ENCODE measurements at places on chromosomes 5 and 9.
A peak's percentile ranks its signal among the peaks of the same experiment; 100 is the strongest.

DNA sequence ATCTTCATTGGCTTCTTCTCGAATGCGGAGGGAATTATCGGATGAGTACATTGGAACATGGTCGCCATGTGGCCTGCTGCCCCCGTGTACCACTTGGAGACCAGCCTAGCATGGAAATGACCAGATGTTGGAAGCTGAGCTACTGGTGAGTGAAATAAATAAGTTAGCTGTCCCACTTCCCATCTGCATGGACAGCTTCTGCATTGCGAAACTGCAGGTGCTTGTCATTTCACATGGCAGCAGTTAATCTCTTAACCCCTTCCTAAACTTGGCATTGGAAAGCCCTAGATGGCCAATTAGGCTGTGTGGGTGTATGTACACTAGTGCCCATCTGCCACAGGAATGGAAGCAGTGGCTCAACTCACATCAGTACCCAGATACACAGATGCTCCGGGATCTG is 246.6 kb upstream of the IL12B start:
- DNase-seq, result peak; percentile 17

GRCh38 chr9:133727277-133727875 is 10.8 kb downstream of the SARDH start:
- DNase-seq, result no peak

DNA sequence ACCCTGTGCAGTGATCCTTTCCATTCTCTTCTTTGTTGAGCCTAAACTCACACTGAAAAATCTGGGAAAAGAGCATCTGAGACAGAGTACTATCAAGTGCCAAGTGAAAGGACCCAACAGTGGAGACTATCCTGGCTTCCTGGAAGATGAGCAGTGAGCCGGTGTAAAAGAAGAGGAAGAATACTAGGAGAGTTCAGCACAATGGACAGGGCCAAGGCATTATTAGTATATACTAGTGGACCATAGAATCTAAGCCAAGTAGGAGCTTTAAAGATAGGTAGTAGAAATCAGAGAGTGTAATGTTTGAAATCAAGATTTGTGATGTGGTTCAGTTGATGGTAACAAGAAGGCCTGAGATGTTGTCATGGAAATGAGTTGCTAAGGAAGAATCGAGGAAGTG is 140.8 kb downstream of the CAMK4 start:
- peak; percentile 17 for DNase-seq

DNA sequence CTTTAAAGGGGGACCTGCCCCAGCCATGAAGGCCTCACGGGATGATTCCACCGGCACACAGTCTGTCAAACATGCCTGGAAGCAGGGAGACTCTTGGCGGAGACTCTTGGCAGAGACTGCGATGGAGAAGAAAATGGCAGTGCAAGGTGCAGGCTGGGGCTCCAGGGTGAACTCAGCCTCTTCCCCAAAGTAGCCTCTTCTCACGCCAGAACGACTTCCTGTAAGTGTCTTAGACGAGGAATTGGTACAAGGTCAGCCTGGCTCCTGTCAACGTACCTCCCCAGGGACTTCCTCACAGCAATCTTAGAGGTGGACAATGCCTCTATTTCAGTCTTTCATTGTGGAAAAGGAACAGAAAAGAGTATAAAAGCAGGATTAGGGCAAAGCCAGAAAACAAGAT is 109.3 kb downstream of the UGCG start:
- no peak for DNase-seq

GRCh38 chr9:137387891-137388560 is 34.9 kb downstream of the EXD3 start:
- DNase-seq, result no peak

DNA sequence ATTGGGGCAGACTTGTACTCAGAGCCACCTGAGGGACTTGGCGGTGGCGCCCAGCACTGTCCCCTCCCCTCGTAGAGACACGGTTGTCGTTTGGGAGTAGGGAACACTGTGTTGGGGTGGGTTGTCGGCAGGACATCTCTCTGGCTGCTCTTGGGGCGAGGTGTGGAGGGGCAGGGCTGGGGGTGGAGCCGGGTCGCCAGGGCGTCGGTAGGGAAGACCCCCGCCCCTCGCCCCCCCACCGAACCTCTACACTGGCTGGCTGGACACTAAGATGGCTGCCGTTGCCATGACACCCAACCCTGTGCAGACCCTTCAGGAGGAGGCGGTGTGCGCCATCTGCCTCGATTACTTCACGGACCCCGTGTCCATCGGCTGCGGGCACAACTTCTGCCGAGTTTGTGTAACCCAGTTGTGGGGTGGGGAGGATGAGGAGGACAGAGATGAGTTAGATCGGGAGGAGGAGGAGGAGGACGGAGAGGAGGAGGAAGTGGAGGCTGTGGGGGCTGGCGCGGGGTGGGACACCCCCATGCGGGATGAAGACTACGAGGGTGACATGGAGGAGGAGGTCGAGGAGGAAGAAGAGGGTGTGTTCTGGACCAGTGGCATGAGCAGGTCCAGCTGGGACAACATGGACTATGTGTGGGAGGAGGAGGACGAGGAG is 778 bp downstream of the TRIM41 start:
- no peak for DNase-seq

DNA sequence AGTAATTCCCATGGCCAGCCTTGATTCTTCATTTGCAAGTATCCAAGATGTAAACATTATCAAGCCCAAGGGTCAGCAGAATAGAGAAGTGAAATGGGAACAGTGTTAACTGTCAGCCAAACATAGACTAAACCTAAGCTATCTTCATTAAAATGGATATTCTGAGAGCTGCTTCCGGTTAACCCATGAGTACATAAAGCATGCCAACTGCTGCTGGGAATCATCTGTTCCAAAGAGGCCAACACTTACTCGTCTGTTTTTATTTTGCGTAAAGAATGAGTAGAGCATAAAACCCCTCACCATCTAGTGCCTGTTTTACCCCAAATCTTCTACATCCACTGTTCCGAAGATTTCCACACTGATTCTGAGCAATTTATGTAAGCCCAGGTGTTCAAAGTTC is 257.6 kb downstream of the GLIS3 start:
- no peak for DNase-seq

- DNase-seq, result no peak
Measured at GRCh38 chr9:105435453-105435852, 12.4 kb upstream of the FSD1L start.
